ELR (cell line): ENCODE measurements at places on chromosomes 2 and 18.
A peak's percentile ranks its signal among the peaks of the same experiment; 100 is the strongest.

- peak; percentile 39 for DNase-seq
Measured at GRCh38 chr2:240981280-240981679, 17.1 kb upstream of the SNED1 start.

GRCh38 chr2:86218124-86218523 lies 18.9 kb downstream of the MRPL35 start:
- DNase-seq = no peak

DNA sequence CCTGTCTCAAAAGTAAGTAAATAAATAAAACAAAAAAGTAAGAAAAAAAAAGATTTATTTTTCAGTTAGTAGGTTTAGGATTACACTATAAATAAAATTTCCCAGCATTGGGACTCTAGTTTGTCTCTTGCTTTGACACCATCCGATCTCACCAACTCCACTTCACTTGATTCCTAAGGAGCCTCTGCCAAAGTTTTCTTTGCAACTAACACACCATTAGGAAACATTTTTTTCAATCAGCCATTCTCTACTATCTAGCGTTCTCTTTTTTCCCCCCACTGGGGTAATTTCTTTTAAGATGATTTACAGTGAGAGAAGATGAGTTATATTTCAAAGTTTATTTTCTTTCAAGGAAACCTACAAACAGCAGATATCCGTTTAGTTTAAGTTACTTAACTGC lies 10.6 kb upstream of the NEMP2 start:
- no peak for DNase-seq

GRCh38 chr2:23497063-23497462 lies 112.1 kb downstream of the KLHL29 start:
- DNase-seq = peak; percentile 25

DNA sequence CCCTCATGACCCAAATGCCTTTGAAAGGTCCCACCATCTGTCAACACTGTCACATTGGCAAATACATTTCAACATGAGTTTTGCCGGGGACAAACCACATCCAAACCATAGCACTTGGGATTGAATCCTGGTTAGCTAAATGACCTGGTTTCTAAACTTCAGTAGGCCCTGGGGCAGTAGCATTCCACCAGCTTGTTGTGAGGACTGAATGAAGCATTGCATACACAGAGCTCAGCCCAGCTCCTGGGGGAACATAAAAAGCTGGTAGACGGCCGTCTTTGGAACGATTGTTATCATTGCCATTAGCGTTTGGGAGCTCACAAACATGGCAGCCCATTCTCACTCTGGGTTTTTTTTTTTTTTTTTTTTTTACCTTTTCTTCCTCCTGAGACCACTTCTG lies 57.5 kb upstream of the CXCR4 start:
- no peak for DNase-seq
